Activated T-helper 1 cell treated with anti-CD3 and anti-CD28 coated beads, Interleukin-2, amount 50 U/mL, for 16 hours (primary cell): ENCODE measurements at places on chromosomes 6 and 20.

- DNase-seq = no peak
Observed at GRCh38 chr20:6636209-6637159, 131.0 kb upstream of the BMP2 start.

- DNase-seq = no peak
Observed at GRCh38 chr20:20552076-20552475, 160.4 kb downstream of the RALGAPA2 start.

DNA sequence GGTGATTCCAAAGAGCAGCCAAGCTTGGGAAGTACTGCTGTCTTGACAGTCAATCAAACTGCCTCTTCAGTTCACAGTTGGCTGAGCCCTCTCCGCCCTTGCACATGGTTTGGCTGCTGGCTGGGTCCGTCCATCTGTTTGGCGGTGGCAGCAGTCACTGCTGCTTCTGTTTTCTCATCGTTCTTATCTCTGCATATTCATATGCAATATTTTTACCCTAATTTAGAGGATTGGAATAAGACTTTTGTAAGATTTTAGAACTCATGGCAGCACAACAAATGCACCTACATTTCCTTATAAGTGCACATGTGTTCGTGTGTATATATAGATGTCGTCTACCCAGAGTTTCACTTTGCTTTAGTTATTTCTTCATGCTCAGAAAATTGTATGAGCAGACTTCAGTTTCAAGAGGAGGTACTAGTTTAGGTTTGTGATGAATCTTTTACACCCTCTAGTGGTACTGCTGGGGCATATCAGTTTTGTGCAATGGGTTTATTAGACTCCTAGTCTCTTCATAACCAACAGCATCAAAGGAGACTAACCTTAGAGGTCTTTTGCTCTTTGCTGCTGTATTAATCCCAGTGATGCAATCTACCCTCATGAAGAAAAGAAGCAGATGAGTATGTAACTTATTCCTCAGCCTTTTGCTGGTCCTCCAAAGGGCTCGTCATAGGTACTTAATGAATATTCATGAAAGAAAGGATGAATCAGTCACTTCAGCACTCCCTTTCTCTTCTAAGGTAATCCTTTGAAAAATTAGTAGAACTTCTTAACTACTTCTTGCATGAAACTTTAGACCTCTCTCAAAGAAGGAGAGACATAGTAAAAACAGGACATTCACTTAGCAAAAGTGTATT lies 44.3 kb downstream of the KHDC1L start:
- no peak for DNase-seq

DNA sequence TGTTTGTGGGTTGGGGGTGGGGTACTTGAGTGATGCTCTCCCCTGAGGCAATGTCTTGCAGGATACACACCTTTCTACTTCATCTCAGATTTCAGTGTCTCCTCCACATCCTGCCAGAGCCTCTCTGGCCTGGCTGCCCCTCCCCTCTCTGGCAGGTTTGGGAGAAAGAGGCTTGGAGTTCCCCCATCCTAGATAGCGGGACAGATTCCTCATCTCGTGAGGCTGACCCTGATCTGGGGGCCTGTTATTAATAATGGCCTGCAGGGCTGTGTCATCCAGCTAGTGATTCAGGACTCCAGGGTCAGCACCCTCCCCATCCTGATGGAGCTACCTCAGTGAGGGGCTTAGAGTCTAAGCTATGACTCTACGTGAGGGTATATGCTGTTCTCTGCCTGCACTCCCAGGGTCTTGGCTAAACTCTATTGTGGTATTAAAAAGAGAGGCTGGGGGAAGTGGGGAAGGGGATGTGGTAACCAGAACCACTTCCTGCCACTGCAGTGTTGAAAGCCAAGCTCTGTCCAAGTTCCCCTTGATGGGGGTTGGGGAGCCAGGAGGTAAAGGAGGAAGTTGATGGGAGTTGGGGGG lies 3.7 kb upstream of the MMP9 start:
- no peak for DNase-seq
